ENCODE measurements at places on chromosomes 12 and 14.

DNA sequence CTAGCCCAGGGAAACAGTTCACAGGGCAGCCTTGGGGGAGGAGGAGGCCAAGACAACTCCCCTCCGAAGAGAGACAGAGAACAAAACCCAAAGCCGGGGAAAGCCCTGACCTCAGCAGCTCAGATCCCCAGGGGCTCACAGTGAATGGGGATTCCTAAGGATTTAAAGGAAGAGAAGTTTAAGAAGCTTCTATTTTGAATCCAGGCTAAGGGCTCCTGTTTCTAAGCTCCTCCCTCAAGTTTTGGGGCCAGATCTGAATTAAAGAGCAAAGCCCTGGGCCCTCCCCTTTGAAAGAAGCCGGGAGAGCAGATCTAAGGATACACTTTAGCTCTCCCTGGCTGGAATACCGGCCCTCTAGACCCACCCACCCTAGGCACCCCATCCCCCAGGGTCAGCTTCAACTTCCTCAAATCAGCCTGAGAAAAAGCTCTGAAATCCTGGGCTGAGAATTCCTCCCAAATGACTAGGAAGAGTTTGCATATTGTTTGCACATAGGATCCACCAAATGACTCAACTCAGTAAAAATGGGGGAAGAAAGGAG, 3.9 kb downstream of the KDM2B start:
- no peak for DNase-seq

- no peak for DNase-seq
These were observed 156.4 kb downstream of the ESR2 start for GRCh38 chr14:64137657-64138290.

- no peak for DNase-seq
These were observed 3.5 kb upstream of the KLC1 start for GRCh38 chr14:103625356-103626095.

DNA sequence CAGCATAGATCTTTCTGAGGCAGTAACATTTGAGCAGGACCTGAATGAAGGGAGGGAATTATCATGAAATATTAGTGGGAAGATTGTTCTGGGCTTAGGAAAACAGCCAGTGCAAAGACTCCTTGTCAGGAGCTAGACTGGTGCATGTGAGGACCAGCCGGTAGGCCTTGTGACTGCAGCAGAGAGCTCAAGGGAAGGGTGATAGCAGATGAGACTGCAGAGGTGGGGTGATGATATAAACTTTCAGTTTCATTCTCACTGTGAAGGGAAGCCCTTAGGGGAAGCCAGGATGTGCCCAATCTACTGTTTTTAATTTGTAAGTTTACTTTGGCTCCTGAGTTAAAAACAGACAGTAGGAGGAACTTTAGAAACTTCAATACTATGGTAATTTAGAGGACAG, 12.4 kb downstream of the IL22 start:
- DNase-seq: no peak

DNA sequence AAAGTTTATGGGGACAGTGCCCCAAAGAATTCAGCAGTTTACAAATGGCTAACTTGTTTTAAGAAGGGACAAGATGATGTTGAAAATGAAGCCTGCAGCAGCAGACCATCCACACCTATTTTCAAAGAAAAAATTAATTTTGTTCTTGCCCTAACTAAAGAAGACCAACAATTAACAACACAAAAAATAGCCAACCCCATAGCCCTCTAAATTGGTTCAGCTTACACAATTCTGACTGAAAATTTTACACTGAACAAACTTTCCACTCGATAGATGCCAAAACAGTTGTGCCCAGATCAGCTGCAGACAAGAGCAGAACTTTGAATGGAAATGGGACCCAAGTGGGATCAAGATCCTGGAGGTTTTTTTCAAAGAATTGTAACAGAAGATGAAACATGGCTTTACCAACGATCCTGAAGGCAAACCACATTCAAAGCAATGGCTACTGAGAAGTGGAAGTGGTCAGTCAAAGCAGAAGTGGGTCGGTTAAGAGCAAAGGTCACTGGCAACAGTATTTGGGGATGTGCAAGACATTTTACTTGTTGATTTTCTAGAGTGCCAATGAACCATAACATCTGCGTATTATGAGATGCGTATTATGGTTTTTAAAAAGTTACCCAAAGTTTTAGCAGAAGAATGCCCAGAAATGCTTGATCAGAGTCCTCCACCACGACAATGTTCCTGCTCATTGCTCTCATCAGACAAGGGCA, 30.0 kb downstream of the SLC39A9 start:
- DNase-seq: no peak

GRCh38 chr12:38883629-38884134, 21.7 kb downstream of the CPNE8 start:
- DNase-seq: no peak

DNA sequence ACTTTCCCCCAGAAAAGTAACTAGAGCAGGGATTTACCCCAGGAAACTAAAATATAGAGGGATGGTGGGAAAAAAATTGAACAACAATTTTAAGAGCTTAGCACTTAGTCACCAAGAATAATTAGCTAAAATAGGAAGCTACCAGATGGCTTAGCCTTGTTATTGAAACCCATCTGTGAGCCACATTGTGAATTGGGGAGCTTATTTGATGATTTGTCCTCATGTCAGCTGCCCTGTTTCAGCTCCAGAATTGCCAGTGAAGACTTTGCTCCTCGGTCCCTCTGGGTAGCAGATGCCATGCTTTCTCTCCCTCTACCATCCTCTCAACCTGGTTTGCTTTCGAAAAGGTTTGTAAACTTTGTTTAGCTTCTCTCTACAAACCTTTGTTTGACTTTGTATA, 67.7 kb upstream of the PTHLH start:
- no peak for DNase-seq

- no peak for DNase-seq
These were observed 71.6 kb downstream of the OTOGL start for GRCh38 chr12:80170915-80171314.

DNA sequence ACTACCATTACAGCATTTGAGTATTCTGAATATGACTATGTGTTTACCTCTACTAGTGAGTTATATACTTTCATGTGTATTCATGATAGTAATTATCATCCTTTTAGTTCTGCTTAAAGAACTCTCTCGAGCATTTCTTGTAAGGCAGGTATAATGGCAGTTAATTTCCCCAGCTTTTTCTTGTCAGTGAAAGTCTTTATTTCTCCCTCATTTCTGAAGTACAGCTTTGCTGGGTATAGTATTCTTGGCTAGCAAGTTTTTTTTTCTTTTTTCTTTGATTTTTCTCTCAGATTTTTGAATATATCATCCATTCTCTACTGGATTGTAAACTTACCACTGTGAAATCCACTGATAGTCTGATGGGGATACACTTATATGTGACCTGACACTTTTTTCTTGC, 165.9 kb upstream of the ARHGAP5 start:
- DNase-seq: no peak

GRCh38 chr12:25271486-25272098, 20.9 kb upstream of the KRAS start:
- DNase-seq: no peak

DNA sequence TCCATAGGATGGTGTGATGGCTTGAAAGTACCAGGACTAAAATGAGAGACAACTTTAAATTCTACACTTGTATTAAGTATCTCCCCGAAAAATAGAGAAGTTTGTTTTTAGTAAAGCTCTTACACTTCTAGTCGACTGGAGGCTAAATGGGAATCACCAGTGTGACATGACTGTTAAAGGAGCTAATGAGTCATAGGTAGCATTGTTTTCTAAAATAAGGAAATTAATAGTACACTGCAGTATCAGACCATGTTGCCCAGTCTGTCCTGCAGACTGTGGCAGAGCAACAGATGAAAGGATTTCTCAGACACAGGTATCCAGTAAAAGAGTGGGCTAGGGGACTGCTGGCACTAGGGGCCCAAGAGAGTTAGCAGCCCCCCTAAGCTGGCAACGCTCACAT, 140.1 kb downstream of the TMEM117 start:
- DNase-seq: no peak

DNA sequence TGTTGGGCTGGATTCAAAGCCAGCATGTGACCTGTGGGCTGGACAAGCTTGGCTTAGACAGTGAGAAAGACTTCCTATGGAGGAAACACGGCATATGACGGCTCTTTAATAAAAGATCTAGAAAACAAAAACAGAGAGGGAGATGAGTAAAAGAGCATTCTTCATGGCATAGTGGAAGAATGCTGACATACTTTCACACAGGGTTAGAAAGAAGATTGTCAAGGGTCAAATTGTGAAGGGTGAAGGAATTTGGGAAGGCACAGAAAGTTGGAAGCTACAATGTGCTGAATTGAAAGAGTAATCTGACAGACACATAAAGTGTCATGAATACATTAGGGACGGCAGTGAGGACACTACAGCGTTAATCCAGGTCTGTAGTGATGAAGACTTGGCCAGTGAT, 63.4 kb downstream of the GALNT4 start:
- DNase-seq: no peak

DNA sequence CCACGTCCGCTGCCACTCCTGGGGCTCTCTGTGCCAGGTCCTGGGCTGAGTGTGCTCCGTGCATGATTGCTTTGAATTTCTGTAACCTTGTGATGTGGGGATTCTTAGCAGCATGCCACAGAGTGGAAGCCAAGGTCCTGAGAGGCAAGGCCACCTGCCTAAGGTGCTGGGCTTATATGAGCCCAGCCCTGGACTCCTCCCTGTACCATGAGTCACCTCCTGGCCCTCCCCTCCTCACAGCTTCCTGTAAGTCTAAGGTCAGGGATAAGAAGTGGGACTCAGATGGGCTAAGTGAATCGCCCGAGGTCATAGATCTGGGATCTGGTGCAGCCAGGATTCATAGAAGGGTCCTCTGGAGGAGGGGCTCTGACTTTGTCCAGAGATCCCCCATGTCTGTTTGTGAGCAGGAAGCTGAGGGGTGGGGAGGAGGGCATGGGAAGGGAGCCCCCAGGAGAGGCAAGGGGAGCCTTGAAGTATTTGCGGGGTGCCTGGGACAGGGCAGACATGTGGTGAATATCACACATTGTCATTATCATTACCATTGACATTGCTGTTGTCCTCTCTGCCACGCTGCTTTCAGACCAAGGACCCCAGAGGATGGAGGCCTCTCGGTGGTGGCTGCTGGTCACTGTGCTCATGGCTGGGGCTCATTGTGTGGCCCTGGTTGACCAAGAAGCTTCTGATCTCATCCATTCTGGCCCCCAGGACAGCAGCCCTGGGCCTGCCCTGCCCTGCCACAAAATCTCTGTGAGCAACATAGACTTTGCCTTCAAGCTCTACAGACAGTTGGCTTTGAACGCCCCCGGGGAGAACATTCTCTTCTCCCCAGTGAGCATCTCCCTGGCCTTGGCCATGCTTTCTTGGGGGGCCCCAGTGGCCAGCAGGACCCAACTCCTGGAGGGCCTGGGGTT, 28.8 kb downstream of the SERPINA3 start:
- DNase-seq: no peak

DNA sequence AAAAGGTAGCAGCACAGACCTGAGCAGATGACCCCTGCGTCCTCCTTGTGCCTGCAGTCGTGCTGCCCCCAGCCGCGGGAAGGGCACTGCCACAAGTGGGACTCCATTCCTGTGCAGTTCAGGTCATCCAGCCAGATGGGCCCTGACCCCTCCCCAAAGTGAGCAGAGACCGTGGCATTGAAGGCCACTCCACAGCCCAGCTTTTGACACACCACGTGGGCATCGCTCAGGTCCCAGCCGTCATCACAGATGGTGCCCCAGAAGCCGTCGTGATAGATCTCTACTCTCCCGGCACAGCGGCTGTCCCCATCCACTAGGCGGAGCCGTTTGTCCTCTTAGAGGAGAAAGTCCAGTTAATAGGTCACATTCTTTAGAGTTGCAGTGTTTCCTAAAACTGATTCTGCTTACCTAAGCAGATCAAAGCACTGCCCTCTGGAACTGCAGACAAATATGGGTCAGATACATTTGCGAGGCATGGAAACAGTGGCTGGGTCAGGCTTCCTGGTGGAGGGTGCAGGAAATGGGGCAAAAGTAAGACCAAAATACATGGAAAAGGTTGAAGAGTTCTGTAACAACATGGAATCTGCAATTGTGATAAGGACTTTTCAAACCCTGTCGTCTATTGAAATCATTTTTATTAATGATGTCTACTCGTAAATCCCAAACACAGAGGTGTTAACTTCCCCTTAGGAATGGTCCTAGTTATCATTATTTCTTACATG, 69.4 kb downstream of the CD163L1 start:
- DNase-seq: no peak

DNA sequence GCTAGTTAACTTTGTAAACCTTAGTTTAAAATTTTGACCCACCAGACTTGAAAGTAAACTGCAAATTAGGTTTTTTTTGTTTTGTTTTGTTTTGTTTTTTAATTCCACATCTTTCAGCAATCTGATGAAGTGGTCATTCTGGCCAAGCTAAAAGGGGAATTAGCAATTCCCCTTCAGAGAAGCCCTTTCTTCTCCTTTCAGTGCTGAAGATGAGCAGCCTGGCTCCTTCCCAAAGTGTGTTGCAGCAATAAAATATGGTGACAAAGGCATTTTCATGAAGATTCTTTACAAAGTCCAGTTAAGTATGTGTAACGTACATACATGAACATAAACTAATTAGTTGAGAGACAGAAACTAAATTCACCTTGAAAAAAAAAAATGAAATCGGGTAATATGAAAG, 380.1 kb downstream of the NOVA1 start:
- DNase-seq: no peak

DNA sequence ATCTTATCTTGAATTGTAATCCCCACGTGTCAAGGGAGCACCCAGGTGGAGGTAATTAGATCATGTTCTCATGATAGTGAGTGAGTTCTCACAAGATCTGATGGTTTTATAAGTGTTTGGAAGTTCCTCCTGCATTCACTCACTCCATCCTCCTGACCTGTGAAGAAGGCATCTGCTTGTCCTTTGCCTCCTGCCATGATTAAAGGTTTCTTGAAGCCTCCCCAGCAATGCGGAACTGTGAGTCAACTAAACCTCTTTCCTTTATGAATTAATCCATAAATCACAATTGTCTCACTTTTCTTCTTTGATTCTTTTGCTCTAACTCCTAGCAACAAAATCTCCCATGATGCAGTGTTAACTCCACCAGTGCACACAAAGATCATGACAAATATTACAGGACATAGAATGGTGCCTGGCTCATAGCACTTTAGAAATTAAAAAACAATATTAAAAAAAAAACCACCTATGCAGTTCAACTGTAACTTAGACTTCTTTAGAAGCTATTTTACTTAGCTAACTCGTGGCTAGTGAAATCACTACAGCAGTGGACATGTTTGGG, 37.6 kb upstream of the MGAT4C start:
- DNase-seq: no peak

DNA sequence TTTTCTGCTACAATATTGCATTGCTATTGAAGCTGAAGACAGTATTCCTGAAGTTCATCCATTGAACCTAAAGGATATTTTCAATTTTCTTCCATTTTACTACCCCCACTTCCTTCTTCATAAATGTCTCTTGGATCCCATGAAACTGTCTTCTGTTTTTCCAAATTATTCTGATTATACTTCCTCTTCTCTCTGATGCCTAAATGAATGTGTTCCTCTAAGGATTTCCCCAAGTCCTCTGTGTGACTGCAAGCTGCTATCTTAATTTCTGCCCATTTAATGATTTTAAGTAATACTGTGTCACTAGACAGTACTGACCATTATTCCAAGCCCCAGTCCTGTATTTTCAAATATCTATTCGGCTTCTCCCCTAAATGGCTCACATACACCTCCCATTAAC, 102.9 kb downstream of the TAOK3 start:
- no peak for DNase-seq
